ENCODE measurements at places on chromosomes 1 and 21.

GRCh38 chr1:167101754-167102153 is 7.9 kb downstream of the STYXL2 start:
- no peak for DNase-seq

- DNase-seq: peak; percentile 77
Observed at GRCh38 chr1:156149374-156150332, 3.7 kb upstream of the SEMA4A start.

- DNase-seq: peak; percentile 55
Observed at GRCh38 chr1:218351391-218352074, 6.4 kb downstream of the TGFB2 start.

DNA sequence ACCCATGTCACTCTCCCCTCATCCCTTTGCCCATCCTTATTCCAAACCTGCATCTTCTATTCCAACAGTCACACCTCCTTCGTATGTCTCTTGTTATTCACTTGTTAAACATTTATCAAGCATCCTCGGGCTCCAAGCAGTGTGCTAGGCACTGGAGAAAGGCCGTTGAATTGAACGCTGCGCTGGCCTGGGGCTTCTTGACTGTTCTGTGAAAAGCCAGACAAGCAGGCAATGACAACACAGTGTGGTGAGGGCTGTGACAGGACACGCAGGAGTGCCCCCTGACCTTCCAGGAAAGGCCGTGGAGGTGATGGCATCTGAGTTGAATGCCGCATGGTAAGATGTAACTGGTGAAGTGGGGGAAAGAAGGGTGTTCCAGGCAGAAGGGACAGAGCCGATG is 19.2 kb downstream of the ETV3 start:
- DNase-seq: no peak

- DNase-seq: no peak
Observed at GRCh38 chr1:97507863-97508262, 413.0 kb downstream of the DPYD start.

- no peak for DNase-seq
Observed at GRCh38 chr1:97608272-97608671, 312.6 kb downstream of the DPYD start.

- no peak for DNase-seq
Observed at GRCh38 chr21:33478182-33478581, 1.6 kb downstream of the TMEM50B start.

DNA sequence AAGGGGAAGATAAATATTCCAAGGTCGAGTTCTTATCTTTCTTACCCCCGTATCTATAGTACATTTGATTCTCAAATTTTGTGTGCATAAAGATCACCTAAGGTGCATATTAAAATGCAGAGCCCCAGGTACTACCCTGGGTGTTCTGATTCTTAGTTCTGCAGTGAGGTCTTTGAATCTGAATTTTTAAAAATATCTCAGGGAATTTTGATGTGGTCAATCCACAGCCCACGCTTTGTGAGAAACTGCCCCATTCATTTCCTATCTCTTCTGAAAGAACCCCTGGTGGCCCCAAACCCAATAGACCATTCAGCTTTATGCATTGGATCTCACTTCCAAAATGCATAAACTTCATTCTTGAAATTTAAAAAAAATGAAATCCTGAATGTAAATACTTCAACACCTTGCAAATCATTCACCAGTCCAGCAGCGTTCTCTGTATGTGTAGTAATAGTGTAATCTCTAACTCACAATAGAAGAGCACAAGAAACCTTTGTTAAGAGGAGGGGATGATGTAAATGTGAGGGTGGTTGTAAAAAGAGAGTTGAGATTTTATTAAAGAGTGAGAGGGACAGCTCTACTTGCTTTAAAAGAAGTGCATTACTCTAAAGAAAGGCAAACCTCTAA is 108.8 kb upstream of the ZP4 start:
- no peak for DNase-seq

DNA sequence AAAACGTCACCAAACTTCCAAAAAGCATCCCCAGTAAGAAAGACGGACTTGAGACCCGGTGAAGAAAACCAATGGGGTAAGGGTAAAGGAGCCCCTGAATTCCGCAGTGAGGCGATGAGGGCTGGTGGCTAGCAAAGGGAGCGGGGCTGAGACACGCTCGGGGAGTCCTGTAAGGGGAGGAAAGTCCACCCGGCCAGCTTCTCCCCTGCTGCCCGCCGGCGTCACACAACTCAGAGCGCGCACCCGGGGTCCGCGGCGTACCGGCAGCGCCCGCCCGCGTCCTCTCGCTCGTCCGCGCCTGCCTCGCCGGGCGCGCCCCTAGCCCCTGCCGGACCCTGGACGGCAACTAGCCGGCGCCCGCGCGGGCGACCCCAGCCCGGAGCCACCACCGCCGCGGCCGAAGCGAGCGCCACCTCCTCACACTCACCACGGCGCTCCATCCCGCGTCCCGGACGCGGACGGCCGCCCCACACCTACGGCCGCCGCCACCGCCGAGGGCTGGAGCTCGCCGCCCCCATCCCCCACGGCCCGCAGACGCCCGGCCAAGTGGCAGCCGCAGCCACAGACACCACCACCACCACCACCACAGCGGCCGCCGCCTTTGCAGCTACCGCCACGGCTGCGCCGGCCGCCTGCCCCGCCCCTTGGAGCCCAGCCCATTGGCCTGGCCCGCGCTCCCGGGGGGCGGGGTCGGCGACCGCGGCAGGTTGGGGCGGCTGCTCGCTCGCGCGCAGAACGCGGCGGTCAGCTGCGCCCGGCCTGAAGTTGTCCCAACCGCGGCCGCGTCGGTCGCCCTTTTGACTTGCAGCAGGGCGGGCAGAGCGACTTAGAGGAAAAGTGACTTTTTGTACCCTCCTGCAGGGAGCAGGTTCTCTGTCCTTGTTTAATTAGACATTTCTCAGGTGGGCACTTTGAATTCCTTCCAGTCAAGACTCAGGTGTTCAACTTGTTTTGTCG is 10.0 kb upstream of the ARHGAP29 start:
- DNase-seq: peak; percentile 77

DNA sequence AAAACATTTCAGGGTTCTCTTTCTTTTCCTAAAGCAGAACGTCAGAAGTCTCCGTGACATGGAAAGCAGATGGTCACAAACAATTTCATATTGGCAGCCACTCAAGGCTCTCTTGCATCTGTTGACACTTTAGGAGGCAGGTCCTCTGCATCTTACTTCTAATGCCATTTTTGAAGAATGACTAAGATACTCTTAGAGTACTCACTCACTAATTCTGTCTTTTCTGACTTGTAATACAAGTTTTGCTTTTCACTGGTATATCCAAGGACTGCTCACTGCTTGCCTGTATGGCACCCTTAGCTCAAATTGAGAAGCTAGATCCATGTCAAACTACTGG is 68.3 kb downstream of the PRRX1 start:
- no peak for DNase-seq

- DNase-seq: no peak
Observed at GRCh38 chr1:230254265-230254664, 171.9 kb downstream of the PGBD5 start.

DNA sequence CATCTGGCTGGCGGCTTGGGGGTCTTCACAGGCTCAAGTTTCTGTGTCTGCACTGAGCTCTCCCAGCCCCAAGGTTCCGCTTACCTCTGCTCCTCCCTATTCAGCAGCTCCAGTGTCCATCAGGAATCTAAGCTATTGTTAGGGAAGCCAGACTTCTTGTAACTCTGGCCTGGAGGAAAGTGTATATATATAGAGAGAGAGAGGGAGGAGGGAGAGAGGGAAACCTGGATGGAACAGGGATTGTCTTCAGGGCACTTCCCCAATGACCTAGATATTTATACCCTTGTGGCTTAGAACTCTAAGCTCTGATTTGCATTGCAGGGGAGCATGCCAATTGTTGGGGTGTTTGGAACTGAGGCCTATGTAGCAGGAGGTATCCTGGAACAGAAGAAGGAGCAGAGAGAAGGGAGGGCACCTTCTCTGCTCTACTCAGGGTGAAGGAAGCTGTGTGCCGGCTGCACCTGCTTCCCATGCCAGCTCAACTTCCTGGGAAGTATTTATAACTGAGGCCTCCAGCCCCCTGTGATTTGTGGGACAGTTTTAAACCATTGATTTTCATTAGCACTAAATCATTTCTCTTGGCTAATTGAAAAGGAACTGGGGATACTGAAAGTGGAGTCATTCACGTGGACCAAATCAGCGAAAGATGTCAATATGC is 70.9 kb downstream of the NAV1 start:
- DNase-seq: no peak

- no peak for DNase-seq
Observed at GRCh38 chr1:89826594-89826993, 5.8 kb downstream of the LRRC8D start.

GRCh38 chr1:53878492-53879105 is 11.0 kb downstream of the YIPF1 start:
- DNase-seq: peak; percentile 37

DNA sequence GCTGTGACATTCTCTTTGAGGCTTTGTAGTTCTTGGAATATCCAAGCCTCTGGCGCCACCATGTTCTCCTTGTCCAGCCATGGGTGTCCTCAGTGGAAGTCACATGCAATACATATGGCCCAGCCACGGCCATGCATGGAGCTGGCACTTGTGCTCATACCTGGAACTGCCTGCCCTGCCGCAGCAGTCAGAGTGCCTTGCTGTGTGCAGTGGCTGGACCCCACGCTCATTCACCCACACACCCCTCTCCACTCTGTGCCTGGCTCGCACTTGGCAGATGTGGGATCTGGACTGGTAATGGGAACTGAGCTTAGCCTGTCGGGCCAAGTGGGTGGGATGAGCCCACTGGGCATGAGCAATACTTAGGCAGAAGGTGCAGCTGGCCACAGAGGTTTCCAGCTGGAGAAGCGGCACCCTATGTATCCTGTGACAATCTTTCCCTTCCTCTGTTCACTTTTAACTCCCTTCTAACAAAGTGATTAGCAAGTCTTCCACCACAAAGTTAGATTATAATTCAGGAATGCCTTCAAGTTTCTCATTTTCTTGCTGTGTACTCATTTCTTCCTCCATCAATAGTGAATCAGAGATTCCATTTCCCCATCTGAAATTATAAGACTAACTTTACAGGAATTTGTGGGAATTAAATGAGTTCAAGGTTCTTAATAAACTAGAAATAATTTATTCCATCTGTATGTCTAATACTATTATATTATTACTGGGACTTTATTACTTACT is 351.6 kb upstream of the NCAM2 start:
- no peak for DNase-seq

DNA sequence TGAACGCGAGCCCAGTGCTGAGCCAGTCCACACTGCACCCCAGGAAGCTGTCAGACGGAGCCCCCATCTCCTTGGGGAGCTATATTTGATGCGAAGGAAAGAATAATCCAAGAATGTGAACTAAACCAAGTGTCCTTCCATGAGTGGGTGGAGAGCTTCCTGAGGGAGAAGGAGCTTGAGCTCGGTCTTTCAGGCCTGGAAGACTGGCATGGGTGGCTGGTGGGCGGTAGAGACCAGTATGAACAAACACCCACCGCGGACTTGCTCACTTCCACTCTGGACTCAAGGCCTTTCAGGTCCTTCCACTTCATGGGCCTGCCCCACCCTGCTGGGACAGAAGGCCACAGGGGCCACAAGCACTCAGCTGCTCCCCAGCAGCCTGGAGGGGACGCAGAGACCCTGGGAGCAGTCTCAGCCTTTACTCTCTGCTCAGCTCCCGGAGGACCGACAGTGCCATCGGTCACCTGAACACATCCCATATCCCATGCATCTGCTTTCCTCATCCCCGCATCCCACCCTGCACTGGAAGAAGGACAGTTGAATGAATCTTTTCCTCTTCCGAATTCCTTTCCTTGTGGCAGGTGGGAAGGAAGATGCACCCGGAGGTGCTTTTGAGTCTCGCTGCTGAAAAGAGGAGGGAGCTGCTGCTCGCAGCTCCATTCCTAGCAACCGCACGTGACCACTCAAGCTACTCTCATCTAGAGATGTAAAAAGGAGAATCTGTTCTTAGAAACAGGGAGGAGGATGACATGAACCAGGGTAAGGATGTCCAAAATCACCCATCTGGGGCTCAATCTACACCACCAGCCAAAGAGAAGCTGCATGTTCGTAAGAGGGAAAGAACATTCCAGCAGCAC is 92.3 kb downstream of the PGBD5 start:
- no peak for DNase-seq

DNA sequence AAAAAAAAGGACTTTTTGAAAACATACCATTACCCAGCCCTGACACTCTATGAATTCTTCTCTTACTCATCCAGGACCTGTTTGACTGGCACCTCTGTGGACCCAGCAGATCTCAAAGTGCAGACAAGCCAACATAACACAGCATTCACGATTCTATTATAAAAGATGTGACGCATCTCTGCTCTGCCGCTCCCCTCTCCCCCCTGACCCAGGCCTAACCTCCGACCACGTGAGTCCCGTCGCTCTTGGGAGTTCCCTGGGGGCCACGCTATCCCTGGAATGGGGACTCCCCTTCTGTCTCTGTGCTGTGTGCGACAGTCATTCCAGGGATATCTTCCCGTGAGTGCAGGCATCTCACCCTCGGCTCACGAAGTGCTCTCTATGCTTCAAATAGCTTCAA is 21.1 kb downstream of the LRRC38 start:
- no peak for DNase-seq

DNA sequence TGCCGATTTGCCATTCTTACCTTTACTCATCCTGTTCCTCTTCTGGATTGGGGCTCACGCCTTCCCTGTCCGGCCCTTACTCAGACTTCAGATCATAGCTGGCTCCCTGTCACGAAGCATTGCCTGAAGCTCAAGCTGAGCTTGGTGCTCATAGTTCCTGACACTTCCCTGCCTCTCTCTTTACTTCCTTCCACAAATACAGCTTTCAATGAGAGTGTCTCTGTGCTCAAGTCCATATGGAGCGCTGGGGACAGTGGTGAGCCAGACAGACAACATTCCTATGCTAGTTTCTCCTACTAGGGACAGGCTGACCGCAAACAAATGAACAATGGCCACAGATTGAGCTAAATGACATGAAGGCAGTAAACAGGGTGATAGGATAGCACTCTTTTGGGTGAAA is 38.1 kb downstream of the HHAT start:
- DNase-seq: no peak

- peak; percentile 84 for DNase-seq
Observed at GRCh38 chr1:207454046-207454964, at the start of gene CR2. TSS of gene CR2 (plus strand) at chr1:207454328. CDS start at chr1:207454419, 91 bp downstream.

- no peak for DNase-seq
Observed at GRCh38 chr1:43961692-43962091, 8.1 kb upstream of the DPH2 start.

- DNase-seq: no peak
Observed at GRCh38 chr1:118294875-118295642, 110.0 kb upstream of the SPAG17 start.

DNA sequence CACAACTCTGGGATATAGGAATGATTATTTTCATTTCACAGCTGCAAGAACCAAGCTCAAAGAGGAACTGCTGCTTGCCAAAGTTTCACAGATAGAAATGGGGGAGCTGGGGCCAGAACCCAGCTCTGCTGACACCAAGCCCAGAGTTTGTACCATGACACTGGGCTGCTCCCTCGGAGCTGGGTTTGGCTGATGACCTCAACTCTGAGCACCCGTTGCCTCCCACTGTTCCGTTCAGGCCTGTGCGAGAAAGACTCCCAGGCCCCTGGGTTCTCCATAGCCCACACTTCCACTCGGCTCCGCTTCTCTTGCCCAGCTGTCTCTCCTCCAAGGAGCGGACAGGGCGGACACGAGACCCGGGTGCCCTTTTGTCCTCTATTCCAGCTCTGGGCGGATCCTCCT is 55.2 kb downstream of the NGF start:
- DNase-seq: no peak

- no peak for DNase-seq
Observed at GRCh38 chr21:18449605-18450550, 46.3 kb upstream of the TMPRSS15 start.
